ENCODE measurements at places on chromosomes 5 and 9. TPM values are rescaled to one million over a fixed set of nuclear protein-coding genes. Genes with fewer than 3 reads are reported as not detected.

- DNase-seq, result no peak
Observed at GRCh38 chr9:8331507-8332330, 532.1 kb upstream of the DMAC1 start.

DNA sequence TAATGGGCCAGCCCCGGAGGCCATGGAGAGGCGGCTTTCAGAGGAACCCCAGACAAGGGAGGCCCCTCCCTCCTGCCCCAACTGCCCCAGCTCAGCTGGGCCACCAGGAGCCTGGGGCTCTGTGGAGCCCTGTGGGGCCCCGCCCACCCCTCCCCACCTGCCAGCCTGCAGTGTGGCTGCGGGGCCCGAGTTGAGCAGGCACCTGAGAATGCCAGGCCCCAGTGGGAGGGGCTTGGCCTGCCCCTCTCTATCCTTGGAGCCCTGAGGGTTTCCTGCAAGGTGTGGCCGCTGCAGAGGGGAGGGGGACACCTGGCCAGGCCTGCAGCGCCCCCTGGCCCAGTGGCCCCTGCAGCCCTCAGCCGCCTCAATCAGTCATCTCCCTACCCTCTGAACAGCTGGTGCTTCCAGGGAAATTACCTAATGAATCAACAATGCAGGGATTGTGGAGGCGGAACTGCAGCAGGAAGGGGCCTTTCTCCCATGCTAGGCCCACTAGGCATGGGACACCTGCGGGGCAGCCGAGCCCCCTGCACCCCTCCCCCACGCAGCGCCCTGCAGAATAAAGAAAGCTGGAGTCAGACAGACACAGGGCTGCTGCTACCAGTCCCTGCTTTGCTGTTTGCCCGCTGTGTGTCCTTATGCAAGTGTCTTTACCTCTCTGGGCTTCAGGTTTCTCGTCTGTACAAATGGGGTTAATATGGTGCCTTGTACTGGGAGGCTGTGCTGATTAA is 48.0 kb downstream of the LMX1B start:
- no peak for DNase-seq

The PCDHGB2 gene
- 3.8 TPM for total RNA-seq

The DIAPH1 gene
- total RNA-seq, result 118 TPM

- no peak for DNase-seq
Observed at GRCh38 chr5:115190388-115190787, 20.7 kb upstream of the TRIM36 start.

The WNT8A gene
- not detected for total RNA-seq

- DNase-seq, result no peak
Observed at GRCh38 chr5:97836816-97837215, 653.8 kb upstream of the RIOK2 start.

The EIF4E1B gene
- not detected for total RNA-seq
